ENCODE measurements at places on chromosomes 12 and 14.
A peak's percentile ranks its signal among the peaks of the same experiment; 100 is the strongest.

DNA sequence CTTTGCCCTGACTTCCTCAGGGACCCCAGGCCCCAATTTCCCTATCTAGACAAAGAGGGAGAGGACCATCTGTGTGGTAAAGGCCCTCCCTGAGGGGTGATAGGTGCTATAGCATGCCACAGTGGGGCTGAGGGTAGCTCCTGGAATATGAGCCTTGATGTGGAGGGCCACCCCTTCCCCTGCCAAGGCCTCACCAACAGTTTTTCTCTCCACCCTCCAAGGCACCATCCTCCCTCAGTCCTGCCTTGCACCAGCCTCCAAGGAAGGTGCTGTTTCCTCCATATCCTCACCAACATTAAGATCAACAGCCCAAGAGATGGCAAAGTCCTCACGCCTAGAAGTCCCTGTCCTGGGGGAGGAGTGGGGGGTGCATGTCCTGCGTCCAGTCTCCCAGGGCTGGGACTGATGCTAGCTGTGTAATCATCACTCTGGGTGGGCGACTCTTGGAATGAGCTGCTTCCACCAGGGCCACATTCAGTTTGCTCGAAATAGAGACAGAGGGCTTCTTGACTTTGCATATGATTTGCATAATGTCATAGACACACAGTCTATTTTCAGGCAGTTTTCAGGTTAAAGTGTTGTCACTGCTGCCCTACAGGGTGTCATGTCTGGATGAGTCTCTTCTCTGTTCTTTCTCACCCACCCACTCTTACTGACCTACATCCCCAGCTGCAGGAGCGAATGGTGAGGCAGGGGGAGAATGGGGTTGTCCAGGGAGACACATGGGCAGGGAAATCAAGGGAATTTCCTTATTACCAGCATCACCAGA, 17.4 kb downstream of the ACVRL1 start:
- DNase-seq, result no peak

- DNase-seq, result no peak
Measured at GRCh38 chr12:103399986-103400385, 95.8 kb downstream of the C12orf42 start.

- DNase-seq, result no peak
Measured at GRCh38 chr14:94650806-94651805, 38.9 kb downstream of the SERPINA3 start.

DNA sequence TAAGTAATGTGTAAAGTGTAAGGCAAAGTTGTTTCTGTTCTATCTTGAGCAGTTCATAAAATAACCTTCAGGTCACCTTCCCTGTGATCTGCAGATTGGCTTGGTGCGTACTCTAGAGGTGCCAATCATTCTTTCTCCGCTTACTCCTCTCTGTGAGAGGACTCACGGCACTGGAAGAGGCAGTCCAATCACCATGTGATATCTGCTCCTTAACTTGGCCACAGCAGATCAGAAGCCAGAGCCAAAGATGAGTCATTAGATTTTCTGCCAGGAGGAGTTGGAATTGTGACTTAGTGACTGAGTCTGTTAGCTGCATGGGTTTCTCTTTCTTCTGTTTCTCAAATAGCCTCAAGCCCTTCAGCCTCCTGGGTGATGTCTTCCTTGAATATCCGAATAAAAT, 165.5 kb downstream of the SLC41A2 start:
- DNase-seq, result peak; percentile 19

DNA sequence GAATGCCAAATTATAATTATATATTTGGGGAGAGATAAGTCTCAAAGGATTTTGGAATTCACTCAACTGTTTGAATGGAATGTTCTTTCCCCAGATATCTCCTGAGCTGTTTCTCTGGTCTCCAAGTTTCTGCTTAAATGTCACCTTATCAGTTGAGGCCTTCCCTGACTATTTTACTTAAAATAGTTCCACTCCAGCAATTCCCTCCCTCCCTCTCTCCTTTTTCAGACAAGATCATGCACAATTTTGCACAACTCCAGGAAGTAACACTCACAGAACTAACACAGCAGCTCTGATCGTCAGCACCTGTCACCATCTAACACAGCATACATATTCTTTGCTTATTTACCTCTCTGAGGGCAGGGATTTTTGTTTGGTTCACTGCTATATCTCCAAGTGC, 12.5 kb downstream of the BTG1 start:
- no peak for DNase-seq

DNA sequence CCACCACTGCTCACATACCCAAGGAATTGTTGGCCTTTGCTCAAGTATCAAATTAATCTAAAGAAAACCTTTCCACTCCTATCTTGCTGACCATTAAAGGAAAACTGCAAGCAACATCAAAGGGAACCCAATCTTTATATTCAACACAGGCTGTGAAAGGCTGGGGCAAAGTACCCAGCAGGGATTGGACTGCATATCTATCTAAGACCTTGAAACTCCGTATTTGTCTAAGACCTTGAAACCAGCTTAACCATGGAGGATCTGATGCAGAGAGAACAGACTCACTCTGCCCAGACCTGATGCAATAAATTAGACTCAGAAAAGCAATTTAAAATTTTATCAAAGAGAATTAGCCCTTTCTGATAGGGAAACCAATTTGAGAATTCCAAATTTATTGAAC, 102.2 kb downstream of the DIO2 start:
- no peak for DNase-seq

- no peak for DNase-seq
Measured at GRCh38 chr12:42679466-42679865, 89.9 kb upstream of the PRICKLE1 start.

- no peak for DNase-seq
Measured at GRCh38 chr14:64562436-64562835, 12.7 kb downstream of the PPP1R36 start.

GRCh38 chr12:49636979-49637755, 13.8 kb downstream of the PRPF40B start:
- peak; percentile 65 for DNase-seq

GRCh38 chr12:31217356-31218130, 108.4 kb downstream of the SINHCAF start:
- DNase-seq, result no peak

GRCh38 chr12:19847294-19848059, 408.2 kb downstream of the AEBP2 start:
- peak; percentile 38 for DNase-seq

DNA sequence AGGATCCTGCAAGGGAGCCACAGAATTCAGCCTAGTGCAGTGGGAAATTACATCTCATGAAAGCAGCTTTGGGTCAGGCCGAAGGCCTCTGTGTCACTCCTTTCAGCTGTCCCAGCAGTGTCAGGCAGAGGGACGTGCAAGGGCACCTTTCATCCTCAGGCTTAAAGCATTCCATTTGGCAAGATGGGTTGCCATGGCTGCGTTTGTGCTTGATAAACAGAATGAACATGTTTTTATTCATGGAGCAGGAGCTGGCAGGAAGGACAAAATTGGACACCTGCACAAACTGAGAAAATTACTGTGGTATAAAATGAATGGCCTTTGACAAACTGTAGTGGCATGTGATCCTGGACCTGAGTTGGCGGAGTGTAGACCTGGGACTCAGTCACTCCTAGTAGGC, 29.4 kb downstream of the ACAD10 start:
- peak; percentile 63 for DNase-seq

GRCh38 chr12:6434205-6435140, 10.3 kb upstream of the CD27 start:
- no peak for DNase-seq

DNA sequence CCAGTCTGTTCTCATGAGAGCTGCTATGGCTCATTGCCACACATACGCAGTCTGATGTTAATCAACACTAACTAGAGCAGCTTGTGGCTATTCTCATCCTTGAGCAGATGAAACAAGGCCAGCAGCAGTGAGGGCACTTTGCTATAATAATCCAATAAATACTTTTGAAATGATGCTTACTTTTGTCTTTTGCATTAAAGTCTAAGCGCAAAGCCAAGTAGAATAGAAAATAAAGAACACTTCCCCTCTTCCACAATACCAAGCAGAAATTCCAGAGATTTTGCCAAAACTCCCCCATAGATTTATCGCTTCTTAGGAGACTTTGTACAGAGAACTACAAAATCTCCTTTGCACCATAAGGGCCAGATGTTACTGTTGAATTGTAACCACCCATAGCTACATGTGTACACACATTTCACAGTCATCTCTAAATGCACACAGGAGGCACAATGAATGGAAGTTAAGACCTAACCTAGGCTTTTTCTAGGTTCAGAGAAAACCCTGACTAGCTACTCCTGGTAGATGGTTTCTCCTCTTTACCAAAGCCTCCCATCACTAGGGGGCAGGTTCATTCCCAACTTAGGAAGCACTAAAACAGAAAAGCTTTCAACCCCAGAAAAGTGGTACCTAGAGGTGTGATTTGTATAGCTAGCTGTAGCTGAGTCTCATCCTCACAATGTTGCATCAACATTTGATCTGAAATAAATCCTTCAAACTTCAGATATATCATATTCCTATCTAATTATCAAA, 119.3 kb downstream of the HMGA2 start:
- no peak for DNase-seq

- DNase-seq, result no peak
Measured at GRCh38 chr12:10142976-10143589, 13.1 kb upstream of the CLEC7A start.

DNA sequence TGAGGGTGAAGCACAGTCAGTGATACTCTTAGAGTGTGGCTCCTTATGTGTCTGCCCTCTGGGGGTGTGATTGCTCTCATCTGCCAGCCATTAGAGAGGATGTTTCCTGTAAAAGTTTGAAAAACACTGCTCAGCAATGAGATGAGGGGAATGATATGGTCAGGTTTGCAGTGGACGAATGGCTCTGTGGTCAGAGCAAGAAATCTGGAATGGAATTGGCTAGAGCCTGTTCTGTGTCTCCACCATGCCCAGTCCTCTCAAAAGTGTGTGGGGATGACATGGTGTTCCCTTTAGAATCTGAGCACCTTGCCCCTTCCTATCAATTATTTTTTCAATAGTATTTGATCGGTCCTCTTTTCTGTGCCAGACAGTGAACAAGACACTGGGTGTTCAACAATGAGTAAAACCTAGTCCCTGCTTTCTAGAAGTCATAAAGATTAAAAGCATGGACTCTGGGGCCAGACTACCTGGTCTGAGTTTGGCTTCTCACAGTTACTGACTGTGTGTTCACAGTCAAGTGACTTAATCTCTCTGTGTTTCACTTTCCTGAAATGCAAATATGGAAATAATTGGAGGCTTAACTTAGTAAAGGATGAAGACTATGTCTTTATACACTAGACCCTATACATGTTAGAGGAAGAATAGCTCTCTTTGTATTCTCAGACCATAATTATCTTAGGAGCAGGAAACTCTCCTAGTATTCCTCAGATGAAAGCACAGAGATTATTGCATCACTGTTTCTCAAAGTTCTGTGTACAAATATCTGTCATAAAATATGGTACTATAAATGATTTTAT, 1.6 kb downstream of the ACSS3 start:
- DNase-seq, result no peak

DNA sequence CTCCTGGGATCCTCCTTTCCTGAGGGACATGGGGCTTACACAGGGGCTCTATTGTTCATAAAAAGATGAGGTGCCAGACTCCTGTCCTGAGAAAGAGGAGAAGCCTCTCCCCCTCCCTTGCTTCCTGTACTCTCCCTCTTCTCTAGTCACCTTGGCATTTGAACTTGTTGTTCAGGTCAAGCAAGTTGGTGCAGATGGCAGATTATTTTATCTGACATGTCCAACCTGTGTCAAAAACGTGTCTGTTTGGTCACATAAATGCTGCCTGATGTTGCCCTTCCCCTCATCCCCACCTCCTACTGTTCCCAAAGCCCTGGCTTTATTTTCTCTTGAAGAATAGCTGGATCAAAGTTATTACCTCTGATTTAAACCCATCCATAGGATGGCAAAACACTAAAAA, 154.8 kb downstream of the TMX1 start:
- DNase-seq, result no peak

DNA sequence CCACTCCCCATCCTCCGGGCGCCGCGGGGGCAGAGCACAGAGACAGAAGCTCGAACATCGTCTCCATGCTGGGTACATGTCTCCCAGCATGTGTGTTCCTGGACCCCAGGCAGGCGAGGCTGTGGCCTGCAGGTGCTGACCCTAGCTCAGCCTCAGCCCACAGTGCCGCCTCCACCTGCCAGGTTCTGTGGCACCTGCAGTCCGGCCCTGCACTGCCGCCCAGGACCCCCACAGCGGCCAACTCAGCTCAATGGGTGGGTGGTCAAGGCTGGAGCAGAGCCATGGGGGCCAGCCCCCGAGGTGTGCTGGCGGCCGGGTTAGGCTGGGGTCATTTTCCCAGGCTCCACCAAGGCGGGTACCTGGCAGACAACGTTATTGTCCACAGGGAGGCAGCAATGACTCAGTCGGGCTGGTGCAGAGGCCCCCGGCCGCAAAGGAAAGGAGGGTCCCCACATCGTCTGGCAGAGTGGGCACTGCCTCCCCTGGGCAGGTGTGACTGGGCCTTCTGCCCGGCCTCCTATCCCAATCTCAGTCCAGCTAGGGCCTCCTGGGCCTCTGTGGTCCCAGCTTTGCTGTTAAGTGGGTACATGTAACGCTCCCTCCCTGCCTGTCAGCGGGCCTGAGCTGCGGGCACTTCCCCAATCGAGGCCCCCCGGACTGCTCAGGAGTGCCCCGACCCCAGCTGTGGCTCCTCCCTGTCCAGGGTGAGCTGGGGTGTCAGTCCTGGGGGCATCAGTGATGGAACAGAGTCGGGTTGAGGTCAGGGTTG, 20.2 kb upstream of the NUDT14 start:
- no peak for DNase-seq

GRCh38 chr14:55884819-55885218, 233.4 kb upstream of the PELI2 start:
- no peak for DNase-seq

GRCh38 chr14:89498878-89499277, 81.8 kb upstream of the FOXN3 start:
- no peak for DNase-seq

GRCh38 chr12:6323340-6323994, 13.0 kb downstream of the PLEKHG6 start:
- no peak for DNase-seq

GRCh38 chr14:67668559-67668958, 5.9 kb downstream of the VTI1B start:
- DNase-seq, result no peak

DNA sequence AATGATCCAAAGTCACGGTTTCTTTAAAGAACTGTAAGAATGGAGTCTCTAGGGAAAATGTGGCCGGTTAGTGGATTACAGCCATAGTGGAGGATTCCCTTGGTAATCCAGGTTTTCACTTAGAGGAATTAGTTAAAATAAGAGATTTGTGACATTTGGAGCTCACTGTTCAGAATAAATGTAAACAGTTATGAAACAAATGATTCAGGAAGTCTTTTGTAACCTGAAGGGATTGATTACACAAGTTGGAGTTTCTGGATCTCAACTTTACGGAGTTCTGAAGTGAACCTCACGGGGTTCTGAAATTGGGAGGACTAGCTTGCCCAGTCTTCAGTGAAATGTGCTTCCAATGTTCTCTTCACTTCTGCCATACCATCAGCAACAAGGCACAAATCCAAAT, 234.4 kb upstream of the FKBP4 start:
- no peak for DNase-seq
